ENCODE measurements at places on chromosomes 7 and 10. TPM values are rescaled to one million over a fixed set of nuclear protein-coding genes. Genes with fewer than 3 reads are reported as not detected.

DNA sequence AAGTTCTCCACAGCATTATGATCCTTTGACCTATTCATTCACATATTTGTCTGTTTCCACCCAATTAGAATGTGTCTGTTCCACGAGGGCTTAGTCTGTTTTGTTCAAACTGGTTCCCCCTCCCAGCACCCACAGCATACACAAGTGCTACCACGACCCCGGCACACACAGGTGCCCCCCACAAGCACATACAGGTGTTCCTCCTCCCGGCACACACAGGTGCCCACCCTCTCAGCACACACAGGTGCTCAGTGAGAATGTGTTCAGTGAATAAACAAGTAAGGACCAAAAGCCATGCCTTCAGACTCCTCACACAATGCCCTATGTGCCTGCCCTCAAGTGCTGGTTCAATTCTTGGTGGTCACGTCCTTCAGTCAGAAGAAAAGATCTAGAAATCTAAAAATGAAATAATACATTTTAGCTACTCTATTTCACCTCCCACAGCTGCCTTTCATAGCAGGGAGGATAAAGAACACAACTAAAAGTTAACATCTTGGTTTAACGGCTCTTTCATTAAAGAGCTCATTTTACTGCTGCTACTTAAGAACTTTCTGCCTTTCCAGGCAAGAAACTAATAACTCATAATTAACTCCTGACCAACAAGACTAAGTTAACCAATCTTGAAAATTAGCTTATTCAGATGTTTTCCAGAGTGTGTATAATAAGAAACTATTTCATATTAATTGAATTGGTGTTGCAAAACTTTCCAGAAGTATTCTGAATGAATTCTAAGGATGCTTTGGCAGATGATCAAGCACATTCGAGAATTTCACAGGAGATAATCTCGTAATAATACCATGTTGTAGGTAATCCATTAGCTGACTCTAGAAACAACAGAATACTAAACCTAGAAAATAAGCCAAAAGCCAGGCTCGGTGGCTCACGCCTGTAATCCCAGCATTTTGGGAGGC lies 2.3 kb downstream of the DNMBP start:
- no peak for DNase-seq

GRCh38 chr7:150942591-150943452 lies 35.3 kb downstream of the KCNH2 start:
- no peak for DNase-seq

DNA sequence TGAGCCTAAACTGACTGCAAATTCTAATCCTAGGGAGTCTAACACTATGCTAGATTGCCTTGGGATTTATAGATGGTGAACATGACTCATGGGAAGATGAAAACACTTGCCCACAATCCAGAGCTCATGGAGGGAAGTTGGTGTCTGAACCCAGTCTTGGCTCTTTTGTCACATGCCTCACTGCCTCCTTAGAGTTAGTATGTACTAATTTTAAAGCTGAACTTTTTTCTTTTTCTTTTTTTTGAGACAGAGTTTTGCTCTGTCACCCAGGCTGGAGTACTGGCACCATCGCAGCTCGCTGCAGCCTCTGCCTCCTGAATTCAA lies 14.4 kb downstream of the MRPL32 start:
- DNase-seq, result no peak

DNA sequence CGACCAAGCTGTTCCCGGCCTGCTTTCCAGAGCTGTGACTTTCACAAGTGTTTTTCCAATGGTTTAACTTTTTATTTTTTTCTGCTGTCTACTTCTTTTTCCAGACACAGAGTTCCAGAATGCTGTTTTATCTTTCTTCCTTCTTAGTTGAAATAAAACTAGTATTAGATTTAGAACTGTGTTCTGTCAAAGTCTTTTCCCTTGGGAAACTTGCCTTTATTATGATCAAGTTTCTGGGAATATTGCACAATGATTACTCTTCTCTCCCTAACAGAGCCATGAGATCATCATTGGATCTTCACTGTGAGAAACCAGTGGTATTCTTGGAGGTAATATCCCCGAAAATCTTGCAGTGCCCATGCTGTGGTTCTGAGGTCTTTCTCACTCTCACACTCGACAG lies 104.9 kb upstream of the KCND2 start:
- DNase-seq, result no peak

DNA sequence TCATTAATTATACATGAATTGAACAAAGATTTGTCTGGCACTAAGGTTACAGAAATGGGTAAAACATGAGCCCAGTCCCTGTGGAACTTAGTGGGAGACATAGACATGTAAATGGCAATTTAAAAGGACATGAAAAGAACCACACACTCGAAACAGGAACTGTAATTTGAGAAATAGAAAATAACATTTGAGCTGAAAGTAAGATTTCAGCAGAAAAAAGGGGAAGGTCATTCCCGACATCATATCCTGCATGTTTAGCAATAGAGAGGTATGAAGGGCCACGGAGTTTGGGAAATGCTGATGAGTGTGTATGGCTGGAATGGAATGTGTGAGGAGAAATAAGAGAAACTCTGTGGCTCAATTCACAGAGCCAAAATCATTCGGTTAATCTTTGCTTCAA lies 175.4 kb upstream of the AHR start:
- DNase-seq, result no peak

DNA sequence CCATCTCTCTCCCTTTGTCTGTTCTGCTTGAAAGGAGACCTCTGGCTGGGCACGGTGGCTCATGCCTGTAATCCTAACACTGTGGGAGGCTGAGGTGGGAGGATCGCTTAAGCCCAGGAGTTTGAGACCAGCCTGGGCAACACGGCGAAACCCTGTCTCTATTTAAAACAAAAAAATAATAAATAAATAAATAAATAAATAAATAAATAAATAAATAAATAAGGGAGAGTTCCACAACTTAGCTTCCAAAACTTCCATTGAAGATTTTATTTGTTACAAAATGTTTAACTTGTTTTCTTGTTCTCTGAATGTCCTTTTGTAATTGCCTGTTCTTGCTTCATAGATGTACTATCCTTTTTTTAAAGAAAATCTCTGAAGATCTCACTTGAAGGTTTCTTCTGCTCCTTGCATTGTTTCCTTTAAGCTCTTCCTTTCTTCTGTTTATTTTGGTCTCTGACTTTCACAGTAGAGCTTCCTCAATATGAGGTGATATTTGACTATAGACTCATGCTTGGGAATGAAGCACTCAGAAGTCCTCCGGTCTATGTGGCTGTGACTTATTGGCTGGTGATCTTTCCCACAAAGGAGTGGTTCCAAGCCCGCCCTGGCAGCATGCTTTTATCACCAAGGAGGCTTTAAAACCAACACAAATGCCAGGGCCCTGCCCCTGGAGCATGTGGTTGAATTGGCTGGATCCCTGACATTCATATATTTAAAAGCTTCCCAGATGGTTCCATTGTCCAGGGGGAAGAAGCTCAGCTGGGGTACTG lies 18.1 kb upstream of the NPTX2 start:
- DNase-seq, result no peak

GRCh38 chr10:110305767-110306451 lies 1.2 kb upstream of the SMNDC1 start:
- peak; percentile 61 for DNase-seq

DNA sequence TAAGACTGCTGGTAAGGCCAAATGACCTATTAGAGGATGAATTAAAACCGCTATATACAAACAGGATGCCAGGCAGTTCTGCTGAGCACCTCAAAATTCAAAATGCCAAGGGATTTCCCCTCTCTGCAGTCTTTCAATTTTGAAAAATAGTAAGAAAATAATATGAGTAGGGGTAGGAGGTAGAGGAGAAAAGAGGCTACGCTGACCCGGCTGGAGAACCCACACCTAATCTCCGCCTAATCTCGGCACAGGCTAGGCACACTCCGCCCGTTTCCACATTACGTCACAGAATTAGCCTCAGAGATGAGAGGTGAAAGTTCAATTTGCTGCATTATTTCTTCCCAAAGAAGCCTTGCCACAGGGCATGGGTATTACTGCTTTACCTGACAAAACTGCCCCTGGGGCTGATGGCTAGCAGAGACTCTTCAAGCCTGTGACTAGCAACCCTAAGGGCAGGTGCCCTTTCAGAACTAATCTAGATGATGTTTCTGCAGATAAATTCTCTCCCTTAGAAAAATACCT lies 21.3 kb upstream of the SPOCK2 start:
- no peak for DNase-seq

GRCh38 chr10:61130366-61130765 lies 186.4 kb upstream of the RHOBTB1 start:
- DNase-seq, result no peak

DNA sequence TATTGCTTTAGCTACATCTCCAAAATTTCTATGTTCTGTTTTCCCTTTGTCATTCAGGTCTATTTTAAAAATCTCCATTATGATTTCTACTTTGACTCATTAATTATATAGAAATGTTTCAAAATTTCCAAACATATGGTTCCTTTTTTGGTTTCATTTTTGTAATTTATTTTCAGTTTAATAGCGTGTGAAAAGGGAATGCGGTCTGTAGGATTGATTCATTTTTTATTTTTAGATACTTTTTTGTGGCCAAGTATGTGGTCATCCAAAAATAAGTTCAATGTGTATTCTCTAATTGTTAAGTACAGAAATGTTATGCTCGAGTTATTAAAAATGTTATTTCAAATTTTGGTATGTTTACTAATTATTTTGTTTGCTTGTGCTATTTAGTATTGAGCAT lies 72.5 kb upstream of the ANKRD1 start:
- no peak for DNase-seq

GRCh38 chr7:106812027-106812643 lies 52.9 kb upstream of the PIK3CG start:
- no peak for DNase-seq

The CTTNBP2 gene
- total RNA-seq, result 25.7 TPM

The HOXA6 gene
- not detected for total RNA-seq

The ANKRD7 gene
- not detected for total RNA-seq

The UPK3BL2 gene
- 7.5 TPM for total RNA-seq

The ADCK2 gene
- total RNA-seq, result 21.1 TPM

The IGF2BP3 gene
- total RNA-seq, result 1.3 TPM

The RHOBTB1 gene
- 12.2 TPM for total RNA-seq

The TRPV5 gene
- total RNA-seq, result not detected

The ZDHHC4 gene
- 35.5 TPM for total RNA-seq

The ZNF438 gene
- total RNA-seq, result 2.9 TPM
